ENCODE measurements at places on chromosomes 2 and 18.

GRCh38 chr2:241753493-241753892, 19.1 kb downstream of the D2HGDH start:
- no peak for DNase-seq

- no peak for DNase-seq
These were observed 272.8 kb downstream of the KCNS3 start for GRCh38 chr2:18151237-18151636.

DNA sequence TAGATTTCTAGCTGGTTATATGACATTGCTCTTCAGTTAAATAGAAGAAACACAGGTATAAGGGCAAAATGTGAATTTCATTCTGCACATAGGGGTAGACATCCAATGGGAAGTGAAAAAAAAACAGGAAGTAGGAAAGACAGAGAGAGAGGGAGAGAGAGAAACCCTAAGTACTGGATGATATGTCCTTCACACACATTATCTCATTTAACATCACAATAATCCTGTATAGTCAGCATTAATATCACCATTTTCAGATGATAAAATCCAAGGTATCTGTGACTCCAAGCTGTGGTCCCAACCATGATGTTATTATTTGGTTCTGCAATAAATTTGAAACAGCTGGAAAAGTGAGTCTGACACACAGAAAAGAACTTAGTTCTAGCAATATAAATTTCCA, 759.9 kb downstream of the SATB2 start:
- DNase-seq: no peak

GRCh38 chr18:54606835-54607212, 15.8 kb downstream of the DYNAP start:
- no peak for DNase-seq

DNA sequence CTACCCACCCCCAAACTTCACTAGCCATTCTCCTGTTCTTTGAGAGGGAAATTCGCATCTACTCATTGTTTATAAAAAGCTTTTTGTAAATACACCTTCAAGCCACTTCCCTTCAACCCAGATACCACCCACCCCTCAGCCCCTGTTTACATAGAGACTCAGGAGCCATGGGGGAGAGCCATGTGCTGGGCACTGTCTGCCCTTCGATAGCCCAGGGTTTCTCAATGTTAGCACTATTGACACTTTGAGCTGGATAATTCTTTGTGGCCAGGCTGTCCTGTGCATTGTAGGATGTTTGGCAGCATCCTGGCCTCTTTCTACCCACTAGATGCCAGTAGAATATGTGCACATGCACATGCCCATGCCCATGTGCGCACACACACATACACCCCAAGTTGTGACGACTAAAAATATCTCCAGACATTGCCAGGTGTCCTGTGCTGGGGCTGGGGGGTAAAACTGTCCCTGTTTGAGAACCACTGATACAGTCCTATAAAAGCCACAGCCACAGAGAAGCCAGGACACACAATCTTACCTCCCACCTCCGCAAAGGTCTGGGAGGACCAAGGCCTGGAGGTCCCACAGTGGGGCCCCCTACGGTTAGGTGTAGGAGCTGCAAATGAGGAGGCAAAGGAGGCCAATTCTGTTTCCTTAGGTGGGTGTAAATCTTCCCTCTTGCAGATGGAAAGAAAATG, 44.5 kb upstream of the ASPRV1 start:
- no peak for DNase-seq

- DNase-seq: no peak
These were observed 92.7 kb upstream of the CNGA3 start for GRCh38 chr2:98253461-98254070.

- no peak for DNase-seq
These were observed 15.0 kb downstream of the HS1BP3 start for GRCh38 chr2:20635675-20636584.

DNA sequence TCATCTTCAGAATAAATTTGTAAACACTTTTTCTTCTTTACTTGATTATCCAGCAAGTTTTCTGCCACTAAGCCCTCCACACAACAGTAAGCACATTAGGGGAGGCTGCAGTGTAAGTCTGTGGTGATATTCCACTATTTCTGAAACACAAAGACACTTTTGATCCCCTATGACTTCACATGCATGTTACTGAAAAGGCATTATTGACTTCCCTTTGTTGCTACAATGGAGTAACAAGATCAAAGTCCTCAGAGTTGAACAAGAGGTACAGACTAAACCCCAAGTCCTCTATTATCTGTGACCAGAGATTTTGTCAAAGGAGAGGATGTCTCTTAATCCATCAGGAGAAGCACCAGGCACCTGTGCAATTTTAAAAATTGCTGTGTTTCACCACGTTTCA, 157.9 kb downstream of the CD226 start:
- no peak for DNase-seq
